Skeletal muscle cell (primary cell): ENCODE measurements at places on chromosomes 6 and 20.

DNA sequence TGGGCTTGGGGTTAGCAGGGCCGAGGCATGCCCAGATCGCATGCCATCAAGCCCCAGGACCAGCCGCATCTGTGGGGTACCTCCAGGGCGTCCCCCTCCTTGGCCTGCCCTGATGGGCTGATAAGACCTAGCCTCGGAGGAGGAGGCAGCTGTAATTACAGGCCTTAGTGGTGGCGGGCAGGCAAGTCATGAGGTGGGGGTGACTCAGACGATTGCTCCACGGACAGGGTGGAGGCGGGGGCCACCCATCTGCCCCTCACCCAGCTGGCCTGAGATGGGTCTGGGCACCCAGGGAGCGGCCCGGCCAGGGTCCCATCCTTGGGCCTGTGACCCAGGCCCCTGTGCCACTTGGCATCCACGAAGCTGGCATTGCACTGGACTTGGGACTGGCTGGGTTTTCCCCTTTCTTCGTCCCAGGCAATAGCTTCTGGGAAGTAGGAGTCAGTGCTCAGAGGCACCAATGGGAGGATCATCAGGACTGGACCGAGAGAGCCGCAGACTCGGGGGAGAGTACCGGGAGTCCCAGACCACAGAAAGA lies 57.5 kb downstream of the CEBPB start:
- DNase-seq: no peak

- no peak for DNase-seq
Measured at GRCh38 chr20:54793291-54793992, 318.0 kb downstream of the DOK5 start.

- DNase-seq: peak; percentile 48
Measured at GRCh38 chr6:166490671-166491500, 95.6 kb downstream of the RAMACL start.

GRCh38 chr20:18692447-18692846 lies 104.6 kb downstream of the DTD1 start:
- no peak for DNase-seq

DNA sequence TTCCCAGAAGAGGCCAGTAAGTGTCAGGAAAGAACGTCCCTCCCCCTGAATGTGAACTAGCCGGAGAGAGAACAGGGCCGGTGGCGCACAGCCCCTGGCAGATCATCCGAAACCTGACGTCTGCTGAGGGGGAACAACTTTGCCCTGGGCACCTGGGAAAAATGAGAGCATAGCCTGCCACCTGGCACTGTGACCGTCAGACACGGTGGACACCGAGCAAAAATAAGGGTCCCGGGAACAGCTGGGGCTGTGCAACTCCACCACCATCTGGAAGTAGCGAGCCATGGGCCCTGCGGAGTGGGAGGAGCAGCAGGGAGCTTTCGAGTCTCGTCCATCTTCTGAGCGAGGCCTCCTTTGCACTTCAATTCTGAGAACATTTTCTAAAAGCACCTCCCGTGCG lies 110.8 kb downstream of the EDN3 start:
- DNase-seq: no peak

- no peak for DNase-seq
Measured at GRCh38 chr6:96923871-96924493, 546 bp upstream of the KLHL32 start.

DNA sequence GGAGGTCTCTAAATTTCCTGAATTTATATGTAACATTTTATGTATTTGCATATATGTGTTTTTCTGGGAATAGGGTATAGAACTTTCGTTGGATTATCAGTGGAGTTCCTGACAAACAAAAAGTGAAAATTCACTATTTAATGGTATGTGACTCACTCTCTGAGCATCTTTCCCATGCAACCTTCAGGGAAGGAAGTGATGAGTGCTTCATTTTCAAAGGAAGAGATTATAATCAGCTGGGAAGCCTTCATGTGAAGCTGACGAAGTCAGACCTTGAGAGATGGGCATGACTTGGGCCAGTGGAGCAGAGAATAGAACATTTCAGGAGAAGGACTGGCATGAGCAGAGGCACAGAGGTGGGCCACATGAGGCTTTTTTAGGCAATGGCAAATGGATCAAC lies 72.7 kb downstream of the FAXC start:
- no peak for DNase-seq

DNA sequence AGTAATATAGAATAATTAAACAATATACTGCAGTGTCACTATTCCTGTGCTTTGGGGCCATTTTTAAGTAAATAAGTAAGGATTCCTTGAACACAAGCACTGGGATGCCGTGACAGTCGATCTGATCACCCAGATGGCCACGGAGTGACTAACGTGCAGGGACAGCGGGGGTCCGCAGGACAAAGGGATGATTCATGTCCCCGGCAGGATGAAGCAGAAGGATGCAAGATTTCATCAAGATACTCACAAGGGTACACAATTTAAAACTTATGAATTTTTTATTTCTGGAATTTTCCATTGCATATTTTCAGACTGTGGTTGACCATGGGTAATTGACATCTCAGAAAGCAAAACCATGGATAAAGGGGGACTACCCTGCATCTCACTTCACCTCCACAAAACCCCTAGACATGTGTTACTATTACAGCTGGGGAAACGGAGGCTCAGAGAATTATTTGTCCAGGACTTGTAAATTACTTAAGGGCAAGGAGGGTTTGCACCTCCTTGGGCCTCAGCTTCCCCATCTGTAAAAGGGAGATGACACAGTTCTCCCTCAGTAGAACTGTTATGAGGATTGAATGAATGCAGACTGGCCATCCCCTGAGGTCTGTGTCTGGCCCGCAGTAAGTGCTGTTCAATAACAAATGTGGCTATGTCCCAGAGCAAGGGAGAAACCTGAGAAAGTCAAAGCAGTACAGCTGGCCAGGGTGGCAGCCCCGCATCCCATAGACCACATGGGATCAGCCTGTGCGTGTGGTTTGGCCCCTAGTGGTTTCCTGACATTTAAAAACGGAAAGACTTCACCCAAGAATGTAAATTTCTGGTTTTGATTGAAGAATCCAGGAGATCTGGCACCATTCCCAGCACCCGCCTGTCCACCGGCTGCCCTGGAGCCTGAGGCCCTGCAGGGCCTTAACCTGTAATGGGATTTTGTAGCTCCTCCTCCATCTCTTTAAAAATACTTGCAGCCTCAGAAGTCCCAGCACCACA lies 235.5 kb downstream of the BMP7 start:
- DNase-seq: no peak

- DNase-seq: peak; percentile 57
Measured at GRCh38 chr6:129635396-129636130, 74.4 kb downstream of the ARHGAP18 start.

GRCh38 chr6:36751091-36751490 lies 53.5 kb downstream of the RAB44 start:
- DNase-seq: no peak

DNA sequence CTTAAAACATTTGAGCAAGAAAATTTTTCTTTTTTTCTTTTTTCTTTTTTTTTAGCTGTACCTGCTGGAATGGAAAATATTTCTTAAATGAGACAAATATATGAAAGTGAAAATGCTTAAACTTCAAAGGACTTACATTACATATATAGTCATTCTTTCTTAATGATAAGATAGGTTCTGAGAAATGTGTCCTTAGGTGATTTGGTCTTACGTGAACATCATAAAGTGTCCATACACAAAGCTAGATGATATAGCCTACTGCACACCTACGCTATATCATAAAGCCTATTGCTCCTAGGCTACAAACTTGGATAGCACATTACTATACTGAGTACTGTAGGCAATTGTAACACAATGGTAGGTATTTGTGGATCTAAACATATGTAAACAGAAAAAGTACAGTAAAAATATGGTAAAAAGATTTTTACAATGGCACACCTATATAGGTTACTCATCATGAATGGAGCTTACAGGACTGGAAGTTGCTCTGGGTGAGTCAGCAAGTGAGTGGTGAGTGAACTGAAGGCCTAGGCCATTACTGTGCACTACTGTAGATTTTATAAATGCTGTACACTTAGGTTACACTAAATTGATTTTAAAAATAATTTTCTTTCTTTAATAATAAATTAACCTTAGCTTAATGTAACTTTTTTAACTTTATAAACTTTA lies 54.6 kb downstream of the RPP21 start:
- DNase-seq: no peak

DNA sequence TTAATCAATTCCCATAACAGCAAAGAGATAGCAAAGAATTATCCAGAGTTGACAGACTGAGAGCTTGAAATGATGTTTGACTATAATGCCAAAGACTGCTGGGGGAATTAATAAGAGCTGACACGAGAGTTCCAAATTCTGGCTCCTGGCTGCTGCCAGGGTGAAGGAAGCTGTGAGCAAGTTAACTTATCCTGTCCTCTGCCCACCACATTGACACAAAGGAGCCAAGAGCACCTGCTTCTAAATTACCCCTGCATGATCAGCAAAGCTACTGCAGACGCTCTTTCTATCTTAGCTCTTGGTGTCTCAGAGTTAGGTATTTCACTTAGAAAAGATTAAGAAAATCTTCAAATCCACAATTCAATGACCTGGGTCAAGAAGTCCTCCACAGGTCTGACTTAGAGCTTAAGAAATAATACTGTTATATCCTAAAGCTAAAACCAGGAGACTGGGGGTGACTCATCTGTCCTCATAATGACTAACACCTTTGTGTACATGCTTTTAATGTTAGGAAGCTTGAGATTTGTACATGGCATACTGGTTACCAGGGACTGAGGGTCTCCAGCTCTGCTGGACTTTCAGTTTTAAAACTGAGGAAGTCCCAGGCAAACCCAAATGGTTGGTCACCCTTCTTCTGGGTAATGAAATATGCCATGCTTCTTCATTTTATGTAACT lies 13.2 kb upstream of the FRK start:
- DNase-seq: no peak

GRCh38 chr20:3541887-3542721 lies 71.3 kb downstream of the ATRN start:
- no peak for DNase-seq

GRCh38 chr6:87181903-87182302 lies 26.5 kb downstream of the ZNF292 start:
- DNase-seq: no peak

- DNase-seq: no peak
Measured at GRCh38 chr6:34475238-34475682, 9.4 kb downstream of the PACSIN1 start.

- no peak for DNase-seq
Measured at GRCh38 chr6:38805127-38805655, 90.1 kb downstream of the DNAH8 start.

- no peak for DNase-seq
Measured at GRCh38 chr6:11275598-11275997, 43.1 kb upstream of the NEDD9 start.

DNA sequence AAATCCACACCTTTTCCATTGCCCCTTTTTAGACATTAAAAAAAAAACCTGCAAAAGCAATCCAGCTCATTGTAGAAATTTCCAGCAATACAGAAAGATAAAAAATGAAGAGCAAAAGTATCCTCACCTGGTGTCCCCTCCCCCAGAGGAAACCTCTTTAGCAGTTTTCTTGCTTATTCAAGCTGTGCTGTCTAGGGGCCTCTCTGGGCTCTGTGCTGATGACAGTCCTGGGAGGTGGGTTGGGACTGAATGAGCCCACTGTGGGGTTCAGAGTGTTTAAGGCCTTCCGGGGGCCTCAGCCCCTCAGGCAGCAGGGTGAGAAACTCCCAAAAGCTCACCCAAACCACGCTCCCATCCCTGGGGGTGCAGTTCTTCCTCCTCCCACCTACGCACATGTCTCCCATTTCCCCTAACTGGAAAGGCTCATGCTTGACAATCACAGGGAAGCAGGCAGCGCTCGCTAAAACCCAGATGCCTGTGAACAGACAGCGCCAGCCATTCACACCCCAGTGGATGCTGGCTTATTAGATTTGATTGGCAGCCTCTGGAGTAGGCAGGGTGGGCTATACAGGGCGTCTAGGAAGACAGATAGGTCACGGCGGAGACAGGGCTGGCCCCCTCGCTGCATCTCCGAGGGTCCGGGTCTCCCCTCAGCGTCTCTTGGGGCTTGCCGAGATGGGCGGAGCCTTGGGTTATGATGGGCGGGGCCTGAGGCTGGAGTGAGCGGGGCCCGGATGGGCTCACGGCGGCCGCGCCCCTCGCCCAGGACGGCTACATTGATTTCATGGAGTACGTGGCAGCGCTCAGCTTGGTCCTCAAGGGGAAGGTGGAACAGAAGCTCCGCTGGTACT lies 4.6 kb downstream of the GUCA1A start:
- DNase-seq: no peak

- DNase-seq: no peak
Measured at GRCh38 chr6:33455051-33455450, 675 bp downstream of the ZBTB9 start.

DNA sequence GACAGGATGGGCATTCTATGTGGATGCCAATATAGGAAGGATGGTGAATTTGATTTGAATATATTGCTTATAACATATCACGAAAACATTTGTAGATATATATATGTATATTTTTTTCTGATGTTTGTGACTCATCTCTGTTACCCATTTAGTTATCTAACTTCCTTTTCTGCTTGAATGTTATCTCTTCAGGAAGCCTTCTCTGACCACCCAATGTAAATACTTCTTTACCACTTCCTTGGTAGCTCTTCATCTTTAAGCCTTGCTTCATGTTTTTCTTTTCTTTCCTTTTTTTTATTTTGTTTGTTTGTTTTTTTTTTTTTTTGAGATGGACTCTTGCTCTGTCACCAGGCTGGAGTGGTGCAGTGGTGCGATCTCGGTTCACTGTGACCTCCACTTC lies 260.5 kb upstream of the EPHA7 start:
- no peak for DNase-seq

DNA sequence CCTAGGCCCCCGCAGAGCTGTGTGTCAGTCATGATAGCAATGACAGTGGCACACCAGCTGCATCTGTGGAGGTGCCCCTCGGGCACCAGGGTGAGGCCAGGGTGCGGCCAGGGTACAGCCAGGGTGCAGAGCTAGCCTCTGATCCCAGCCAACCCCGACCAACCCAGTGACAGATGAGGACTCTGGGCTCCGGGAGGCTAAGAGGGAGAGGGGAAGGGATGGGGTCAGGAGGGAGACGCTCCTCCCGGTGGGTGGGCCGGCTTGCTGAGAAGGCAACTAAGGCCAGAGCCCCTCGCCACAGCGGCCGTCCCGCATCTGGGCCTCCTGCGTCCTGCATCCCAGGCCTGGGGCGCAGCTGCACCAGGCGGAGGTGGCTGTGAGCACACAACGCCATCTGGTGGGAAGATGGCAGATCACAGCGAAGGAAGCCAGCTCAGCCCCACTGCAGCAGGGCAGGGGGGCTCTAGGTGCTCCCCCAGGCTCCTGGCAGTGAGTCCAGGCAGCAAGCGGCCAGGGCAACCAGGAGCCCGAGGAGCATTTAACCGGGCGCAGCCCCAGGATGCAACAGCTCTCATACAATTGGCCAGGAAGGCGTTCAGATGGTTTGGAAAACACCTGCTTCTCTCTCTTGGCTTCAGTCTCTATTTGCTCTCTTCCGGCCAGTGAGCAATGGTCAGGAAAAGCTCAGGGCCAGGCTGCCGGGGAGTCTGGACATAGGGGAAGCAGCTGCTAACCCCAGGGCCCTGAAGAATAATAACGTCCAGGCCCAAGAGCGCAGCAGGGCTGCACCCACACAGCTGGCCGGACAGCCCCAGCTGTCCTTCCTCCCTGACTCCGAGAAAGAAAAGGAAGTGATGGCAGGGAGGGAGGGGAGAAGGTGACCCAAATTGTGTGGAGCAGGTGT lies 169.4 kb downstream of the TAF4 start:
- no peak for DNase-seq

- DNase-seq: no peak
Measured at GRCh38 chr20:57243480-57244220, 22.8 kb downstream of the BMP7 start.
